Aortic smooth muscle cell (primary cell): ENCODE measurements at places on chromosomes 1 and 21. TPM values are rescaled to one million over a fixed set of nuclear protein-coding genes. Genes with fewer than 3 reads are reported as not detected.

Gene GJB5
- not detected in 2 replicates for total RNA-seq

Gene HSD3B1
- not detected in 2 replicates for total RNA-seq

Gene C8A
- not detected in 2 replicates for total RNA-seq

Gene MANEAL
- 0.99 and 2.2 TPM in 2 replicates for total RNA-seq

Gene PTGER3
- total RNA-seq: 0.13 and 0.37 TPM in 2 replicates

Gene IL23R
- not detected in 2 replicates for total RNA-seq

Gene KRTAP21-2
- total RNA-seq: not detected in 2 replicates

Gene LCK
- total RNA-seq: not detected in 2 replicates

Gene MIXL1
- total RNA-seq: not detected in 2 replicates

Gene HCN3
- total RNA-seq: 0.87 and 1.1 TPM in 2 replicates

Gene MYBPH
- 0.06 TPM in 1 of 2 replicates, not detected in the other for total RNA-seq

Gene CFAP74
- total RNA-seq: not detected in 2 replicates

Gene NTNG1
- 0.06 and 0.13 TPM in 2 replicates for total RNA-seq

Gene LCE2B
- not detected in 2 replicates for total RNA-seq
